Vagina (tissue), 2 donors: ENCODE measurements at places on chromosomes 6 and 20.

DNA sequence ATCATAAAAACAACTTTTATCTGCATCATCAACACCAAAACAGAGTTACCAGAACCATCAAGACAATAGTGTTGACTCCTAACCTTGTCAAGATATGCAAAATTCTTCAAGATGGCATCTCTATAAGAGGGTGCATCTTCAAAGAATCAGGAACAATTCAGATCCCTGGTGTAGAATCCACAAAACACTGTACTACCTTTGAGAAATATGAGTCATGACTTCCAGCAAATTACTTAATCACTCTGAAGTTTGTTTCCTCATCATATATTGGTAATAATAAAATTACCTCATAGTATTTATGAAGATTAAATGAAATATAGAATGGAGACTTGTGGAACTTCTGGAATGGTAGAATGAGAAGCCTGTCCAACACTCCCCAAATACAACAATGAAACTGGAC lies 221.3 kb upstream of the SUPT3H start:
- no peaks in the 10 kb centered on the region for H3K36me3 ChIP-seq
- no peak for DNase-seq
- H3K27me3 ChIP-seq, result no peaks in the 10 kb centered on the region
- no peak overlapping the region for H3K27ac ChIP-seq
- no peaks in the 10 kb centered on the region for H3K4me1 ChIP-seq

DNA sequence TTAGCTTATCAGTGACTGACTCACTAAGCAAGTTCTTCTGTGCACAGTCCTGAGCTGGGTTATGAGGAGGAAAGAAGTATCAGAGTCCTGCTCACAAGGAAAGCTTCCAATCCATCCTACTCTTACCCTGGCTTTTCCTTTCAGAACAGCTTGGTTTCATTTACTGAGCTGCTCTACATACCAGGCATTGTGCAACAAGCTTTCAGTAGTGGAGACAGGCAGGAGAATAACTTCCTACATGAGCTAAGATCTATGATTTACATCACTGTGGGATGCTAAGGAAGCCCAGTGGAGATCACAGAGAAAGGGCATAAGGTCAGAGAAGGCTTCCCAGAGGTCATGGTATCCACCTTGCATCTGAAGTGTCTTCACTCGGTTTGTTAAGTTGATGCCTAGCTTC lies 144.5 kb downstream of the MAP3K7 start:
- no peaks in the 10 kb centered on the region for H3K4me1 ChIP-seq
- H3K4me3 ChIP-seq, result no peak overlapping the region
- no peak for DNase-seq
- H3K27ac ChIP-seq, result no peak overlapping the region

- no peaks in the 10 kb centered on the region for H3K27me3 ChIP-seq
- peak; percentile 82 for DNase-seq
- H3K4me3 ChIP-seq, result no peak overlapping the region
- no peaks in the 10 kb centered on the region for H3K36me3 ChIP-seq
These were observed 39.7 kb downstream of the TGM2 start for GRCh38 chr20:38125157-38126056.

DNA sequence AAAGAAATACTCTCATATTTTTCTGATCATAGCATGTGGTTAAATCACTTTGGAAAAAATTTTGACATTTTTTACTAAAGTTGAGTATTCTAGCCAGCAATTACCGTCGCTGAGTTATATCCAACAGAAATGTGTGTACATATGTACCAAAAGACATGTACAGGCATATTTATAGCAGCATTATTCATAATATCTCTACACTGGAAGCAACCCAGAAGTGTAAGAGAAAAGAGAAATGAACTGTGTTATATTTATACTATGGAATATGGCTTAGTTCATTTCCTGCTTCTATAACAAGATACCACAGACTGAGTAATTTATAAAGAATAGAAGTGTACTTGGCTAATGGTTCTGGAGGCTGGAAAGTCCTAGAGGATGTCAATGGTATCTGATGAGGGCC lies 474.0 kb upstream of the GJE1 start:
- no peaks in the 10 kb centered on the region for H3K27me3 ChIP-seq
- H3K36me3 ChIP-seq, result no peaks in the 10 kb centered on the region
- H3K27ac ChIP-seq, result no peak overlapping the region

GRCh38 chr6:36596356-36596755 lies 2.2 kb downstream of the SRSF3 start:
- H3K27me3 ChIP-seq, result no peaks in the 10 kb centered on the region
- H3K27ac ChIP-seq, result peak overlapping the region; percentile 100
- no peak for DNase-seq

- no peaks in the 10 kb centered on the region for H3K27me3 ChIP-seq
- peaks cover 29% of the 10 kb centered on the region for H3K4me1 ChIP-seq
- H3K4me3 ChIP-seq, result no peak overlapping the region
- H3K27ac ChIP-seq, result peak overlapping the region; percentile 75
- H3K36me3 ChIP-seq, result no peaks in the 10 kb centered on the region
These were observed 18.1 kb downstream of the TUBB2B start for GRCh38 chr6:3209114-3210023.

- DNase-seq, result no peak
- no peaks in the 10 kb centered on the region for H3K36me3 ChIP-seq
- no peaks in the 10 kb centered on the region for H3K27me3 ChIP-seq
- H3K4me1 ChIP-seq, result no peaks in the 10 kb centered on the region
- no peak overlapping the region for H3K27ac ChIP-seq
- no peak overlapping the region for H3K4me3 ChIP-seq
These were observed 2.5 kb downstream of the CALHM4 start for GRCh38 chr6:116556065-116556464.

- H3K4me1 ChIP-seq, result peaks cover 12% of the 10 kb centered on the region
- no peak for DNase-seq
- H3K36me3 ChIP-seq, result no peaks in the 10 kb centered on the region
- H3K27ac ChIP-seq, result no peak overlapping the region
These were observed 20.0 kb upstream of the TMEM14A start for GRCh38 chr6:52650941-52651340.

- H3K4me3 ChIP-seq, result peak overlapping the region; percentile 26
- DNase-seq, result no peak
- H3K4me1 ChIP-seq, result peaks cover 26% of the 10 kb centered on the region
- H3K27me3 ChIP-seq, result peaks cover 46% of the 10 kb centered on the region
- H3K36me3 ChIP-seq, result no peaks in the 10 kb centered on the region
These were observed 3.0 kb upstream of the PRDM13 start for GRCh38 chr6:99603421-99604165.

GRCh38 chr6:113457751-113458150 lies 399.4 kb upstream of the MARCKS start:
- H3K36me3 ChIP-seq, result no peaks in the 10 kb centered on the region
- DNase-seq, result no peak

DNA sequence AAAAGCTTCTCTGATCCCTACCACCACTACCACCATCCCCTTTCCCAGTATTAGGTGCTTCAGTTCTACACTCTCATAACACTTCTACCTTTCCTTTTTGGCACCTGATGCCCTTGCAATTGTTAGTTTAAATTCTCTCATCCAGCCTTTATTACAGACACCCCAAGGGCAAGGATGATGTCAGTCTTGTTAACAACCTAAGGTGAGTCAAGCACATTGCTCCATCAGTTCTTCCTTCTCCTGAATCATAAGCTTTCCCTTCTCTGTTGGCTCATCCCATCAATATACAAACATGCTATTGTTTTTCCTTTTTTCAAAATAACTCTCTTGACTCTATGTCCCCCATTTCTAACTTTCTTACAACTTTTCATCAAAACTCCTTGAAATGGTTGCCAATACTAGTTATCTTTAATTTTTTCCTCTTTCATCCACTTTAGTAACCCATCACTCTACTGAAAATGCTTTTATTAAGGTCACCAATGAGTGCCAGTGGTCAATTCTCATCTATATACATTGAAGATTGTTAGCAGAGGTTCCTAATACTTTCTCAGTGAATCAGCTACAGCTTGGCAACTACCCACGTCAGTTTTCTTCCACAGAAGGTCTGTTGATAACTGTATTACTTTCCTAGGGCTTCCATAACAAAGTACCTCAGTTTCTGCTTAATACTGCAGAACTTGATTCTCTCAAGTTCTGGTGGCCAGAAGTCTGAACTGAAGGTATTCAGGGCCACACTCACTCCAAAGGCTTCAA lies 97.1 kb upstream of the FLRT3 start:
- no peak overlapping the region for H3K4me3 ChIP-seq
- no peak for DNase-seq
- no peaks in the 10 kb centered on the region for H3K4me1 ChIP-seq
- H3K36me3 ChIP-seq, result no peaks in the 10 kb centered on the region
- H3K27me3 ChIP-seq, result no peaks in the 10 kb centered on the region

- peaks cover 8% of the 10 kb centered on the region for H3K4me1 ChIP-seq
- DNase-seq, result no peak
- H3K4me3 ChIP-seq, result no peak overlapping the region
- no peak overlapping the region for H3K27ac ChIP-seq
- H3K36me3 ChIP-seq, result no peaks in the 10 kb centered on the region
These were observed 64.4 kb upstream of the DUSP22 start for GRCh38 chr6:227812-228338.

DNA sequence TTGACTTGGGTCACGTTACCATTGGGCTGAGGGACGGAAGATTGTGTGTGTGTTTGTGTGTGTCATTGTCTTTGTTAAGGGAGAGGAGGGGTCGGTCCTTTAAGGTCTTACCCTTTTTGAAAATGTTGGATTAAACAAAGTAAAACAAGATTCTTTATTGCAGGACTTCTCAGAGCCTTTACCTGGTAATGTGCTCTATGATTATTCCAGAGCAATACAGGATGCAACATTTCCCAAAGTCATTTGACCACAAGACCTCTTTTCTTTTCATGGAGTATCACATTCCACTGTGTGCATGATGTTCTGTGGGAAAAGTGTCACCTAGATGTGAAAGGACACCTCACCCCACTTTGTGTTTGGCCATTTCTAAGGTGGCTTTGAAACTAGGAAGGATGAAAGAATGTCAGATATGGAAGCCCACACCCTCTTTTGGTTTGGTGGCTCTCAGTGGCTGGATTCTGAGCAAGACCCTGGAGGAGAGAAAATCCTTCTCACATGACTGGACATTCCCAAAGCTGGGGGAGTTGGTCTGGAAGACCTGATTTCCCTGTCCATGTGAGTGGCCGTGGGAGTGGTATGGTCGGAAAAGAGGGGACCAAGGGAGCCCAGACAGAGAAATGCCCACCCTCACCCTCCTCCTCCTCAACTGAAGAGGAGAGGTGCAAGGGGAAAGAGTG lies 18.2 kb upstream of the ZNF831 start:
- no peaks in the 10 kb centered on the region for H3K27me3 ChIP-seq
- peaks cover 32% of the 10 kb centered on the region for H3K4me1 ChIP-seq
- H3K4me3 ChIP-seq, result no peak overlapping the region
- H3K27ac ChIP-seq, result peak overlapping the region; percentile 25

GRCh38 chr20:31617432-31618104 lies 12.5 kb downstream of the ID1 start:
- no peak overlapping the region for H3K27ac ChIP-seq
- no peaks in the 10 kb centered on the region for H3K36me3 ChIP-seq
- no peak overlapping the region for H3K4me3 ChIP-seq
- no peak for DNase-seq
- peaks cover 2% of the 10 kb centered on the region for H3K4me1 ChIP-seq
- no peaks in the 10 kb centered on the region for H3K27me3 ChIP-seq

DNA sequence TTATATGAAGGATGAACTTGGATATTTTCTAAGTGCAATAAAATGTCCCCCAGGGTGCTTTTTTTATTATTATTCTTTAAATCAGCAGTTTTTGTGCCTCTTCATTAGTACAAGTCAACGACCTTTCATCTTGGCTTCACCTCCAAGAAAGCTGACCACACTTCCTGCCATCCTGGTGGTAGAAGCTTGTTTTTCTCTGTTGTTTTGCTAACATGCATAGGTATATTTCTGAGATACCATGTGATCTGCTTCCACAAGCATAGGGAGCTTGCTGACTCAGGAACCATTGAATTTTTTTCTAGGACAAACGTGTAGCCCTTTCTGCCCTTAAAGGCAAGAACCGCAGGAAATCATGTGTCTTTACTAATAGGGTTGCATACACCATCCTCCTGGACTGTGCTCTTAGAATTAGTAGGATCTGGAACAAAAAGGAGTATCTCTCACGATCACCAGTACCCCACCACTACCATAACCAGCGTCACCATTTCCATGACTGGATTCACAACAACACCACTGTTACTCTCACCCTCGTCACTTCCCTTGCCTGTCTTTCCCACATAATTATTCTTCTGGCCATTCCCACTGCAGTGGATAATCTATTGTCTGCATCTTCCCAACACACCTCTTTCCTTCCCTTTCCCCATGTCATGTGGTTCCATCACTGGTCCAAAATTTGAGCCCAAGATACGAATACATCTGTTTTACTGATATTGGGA lies 207.1 kb downstream of the MAFB start:
- H3K27ac ChIP-seq, result no peak overlapping the region
- H3K27me3 ChIP-seq, result no peaks in the 10 kb centered on the region
- no peak overlapping the region for H3K4me3 ChIP-seq
- H3K36me3 ChIP-seq, result no peaks in the 10 kb centered on the region
- H3K4me1 ChIP-seq, result no peaks in the 10 kb centered on the region
- DNase-seq, result no peak
